Foreskin keratinocyte (primary cell): ENCODE measurements at places on chromosomes 2 and 18. TPM values are rescaled to one million over a fixed set of nuclear protein-coding genes. Genes with fewer than 3 reads are reported as not detected.

The BOLL gene
- not detected in 2 replicates for polyA plus RNA-seq

The PRKAG3 gene
- polyA plus RNA-seq = not detected in 2 replicates

The EML6 gene
- 0.16 and 0.36 TPM in 2 replicates for polyA plus RNA-seq

The PSTPIP2 gene
- 13.3 and 17.4 TPM in 2 replicates for polyA plus RNA-seq

GRCh38 chr18:69123421-69123820 lies 277.3 kb upstream of the DOK6 start:
- DNase-seq = no peak

DNA sequence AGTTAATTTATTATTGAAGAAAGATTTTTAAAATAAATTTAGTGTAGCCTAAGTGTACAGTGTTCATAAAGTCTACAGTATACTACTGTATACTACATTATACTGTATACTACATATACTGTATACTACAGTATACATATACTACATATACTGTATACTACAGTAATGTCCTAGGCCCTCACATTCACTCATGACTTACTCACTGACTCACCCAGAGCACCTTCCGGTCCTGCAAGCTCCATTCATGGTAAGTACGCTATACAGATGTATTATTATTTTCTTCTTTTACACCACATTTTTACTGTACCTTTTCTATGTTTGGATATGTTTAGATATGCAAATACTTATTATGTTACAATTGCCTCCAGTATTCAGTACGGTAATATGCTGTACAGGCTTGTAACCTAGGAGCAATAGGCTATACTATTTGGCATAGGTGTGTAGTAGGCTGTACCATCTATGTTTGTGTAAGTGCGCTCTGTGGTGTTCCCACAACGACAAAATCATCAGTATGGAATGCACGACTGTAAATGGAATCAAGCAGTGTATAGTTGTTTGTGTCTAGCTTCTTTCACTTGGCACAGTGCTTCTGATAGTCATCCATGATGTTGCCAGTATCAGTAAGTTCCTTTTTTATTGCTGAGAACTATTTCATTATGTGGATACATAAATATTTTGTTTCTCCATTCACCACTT lies 245.7 kb downstream of the MTX2 start:
- DNase-seq = peak; percentile 98

GRCh38 chr2:238431456-238431855 lies 4.7 kb downstream of the ASB1 start:
- DNase-seq = no peak

- DNase-seq = no peak
Observed at GRCh38 chr2:222295368-222296062, 3.3 kb downstream of the PAX3 start.
